Forelimb muscle (tissue), 1 donor: ENCODE measurements at places on chromosomes 16 and 17.

GRCh38 chr16:14106457-14106856, 35.3 kb downstream of the MRTFB start:
- no peak for DNase-seq

GRCh38 chr16:57616241-57616640, 12.2 kb upstream of the ADGRG1 start:
- DNase-seq: no peak

DNA sequence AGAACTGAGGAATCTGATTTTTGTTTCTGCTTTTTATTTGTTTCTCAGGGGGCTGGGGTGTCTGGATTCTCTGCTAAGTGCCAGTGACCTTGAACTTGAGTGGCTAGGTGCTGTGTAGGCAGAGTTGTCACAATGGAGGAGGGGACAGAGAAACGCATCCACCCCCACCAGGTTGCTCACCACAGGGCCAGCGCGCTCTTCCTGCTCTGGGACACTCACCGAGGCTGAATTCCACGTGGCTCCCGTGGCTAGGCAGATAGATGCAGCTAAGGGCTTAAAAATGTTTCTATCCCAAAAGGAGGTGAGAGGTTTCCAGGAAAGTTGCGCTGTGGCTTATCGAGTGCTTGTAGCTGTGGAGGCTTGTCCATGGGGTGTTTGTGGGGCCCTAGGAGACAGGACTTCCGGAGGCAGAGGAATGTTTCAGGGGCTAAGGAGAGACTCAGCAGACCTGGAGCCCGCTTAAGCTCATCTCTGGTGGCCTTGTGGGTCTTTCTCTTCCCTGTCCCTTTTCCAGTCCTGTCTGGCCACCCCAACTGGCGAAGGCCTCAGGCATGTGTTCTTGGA, 36.8 kb downstream of the ADCY7 start:
- no peak for DNase-seq

GRCh38 chr17:79242873-79243602, 168.4 kb downstream of the ENGASE start:
- no peak for DNase-seq

GRCh38 chr16:54344646-54345630, 58.4 kb upstream of the IRX3 start:
- no peak for DNase-seq

- no peak for DNase-seq
Measured at GRCh38 chr16:2150418-2151187, 2.2 kb downstream of the RAB26 start.
